Right lobe of liver (tissue), 6 donors: ENCODE measurements at places on chromosomes 3 and 15.

DNA sequence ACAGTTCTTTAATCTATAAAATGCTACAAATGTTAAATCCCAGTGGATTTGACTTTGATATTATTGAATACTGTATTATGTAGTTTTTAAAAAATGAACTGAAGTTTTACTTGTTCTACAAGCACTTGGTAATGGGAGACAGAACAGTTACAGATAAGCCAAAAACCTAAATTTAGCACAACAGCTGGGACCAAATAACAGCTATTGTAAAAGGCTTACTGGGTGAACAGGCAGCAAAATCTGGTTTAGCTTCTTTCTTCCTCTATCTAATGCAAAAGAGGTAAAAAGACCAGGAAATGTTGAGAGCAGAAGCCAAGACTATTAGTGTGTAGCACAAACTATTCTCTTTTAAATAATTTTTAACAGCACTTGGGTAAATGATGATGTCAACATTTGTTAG is 1.6 kb upstream of the ATOSA start:
- no peak for DNase-seq

- peak; percentile 42 for DNase-seq
These were observed 95.0 kb downstream of the VGLL4 start for GRCh38 chr3:11548721-11549131.

DNA sequence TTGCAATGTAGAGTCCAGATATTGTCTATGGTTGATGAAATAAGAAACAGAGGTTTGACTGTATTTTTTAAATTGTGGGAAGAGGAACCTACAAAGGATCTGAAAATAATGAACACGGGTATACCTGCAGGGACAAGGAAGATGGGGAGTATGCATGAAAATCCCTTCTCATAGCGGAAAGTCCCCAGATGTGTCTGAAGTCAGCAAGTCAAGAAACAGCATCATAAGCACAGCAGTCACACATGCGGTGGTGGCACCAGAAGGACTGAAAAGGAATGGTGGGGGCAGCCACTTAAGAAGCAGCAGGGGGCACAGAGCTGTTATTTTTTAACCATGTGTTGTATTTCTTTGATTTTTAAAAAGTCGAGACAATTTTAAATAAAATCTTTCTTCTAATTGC is 4.7 kb downstream of the MRPS11 start:
- no peak for DNase-seq

DNA sequence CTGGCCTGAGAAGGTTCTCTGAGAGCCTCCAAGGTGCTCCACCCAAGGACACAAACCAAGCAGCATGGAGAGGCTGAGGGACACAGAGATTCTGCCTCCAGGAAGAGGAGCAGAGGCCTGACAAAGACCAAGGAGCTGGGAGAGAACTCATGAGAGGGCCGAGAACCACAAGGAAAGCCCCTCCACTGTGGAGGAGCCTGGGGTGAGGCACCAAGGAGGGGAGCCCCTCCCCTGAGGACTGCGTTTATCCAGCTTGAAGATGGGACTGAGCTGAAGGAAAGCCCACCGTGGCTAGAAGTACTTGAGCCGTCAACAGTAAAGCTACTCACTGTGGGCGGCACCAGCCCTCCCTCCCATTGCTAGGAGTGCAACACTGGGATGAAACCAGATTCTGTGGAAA is 63.1 kb upstream of the MEF2A start:
- no peak for DNase-seq

DNA sequence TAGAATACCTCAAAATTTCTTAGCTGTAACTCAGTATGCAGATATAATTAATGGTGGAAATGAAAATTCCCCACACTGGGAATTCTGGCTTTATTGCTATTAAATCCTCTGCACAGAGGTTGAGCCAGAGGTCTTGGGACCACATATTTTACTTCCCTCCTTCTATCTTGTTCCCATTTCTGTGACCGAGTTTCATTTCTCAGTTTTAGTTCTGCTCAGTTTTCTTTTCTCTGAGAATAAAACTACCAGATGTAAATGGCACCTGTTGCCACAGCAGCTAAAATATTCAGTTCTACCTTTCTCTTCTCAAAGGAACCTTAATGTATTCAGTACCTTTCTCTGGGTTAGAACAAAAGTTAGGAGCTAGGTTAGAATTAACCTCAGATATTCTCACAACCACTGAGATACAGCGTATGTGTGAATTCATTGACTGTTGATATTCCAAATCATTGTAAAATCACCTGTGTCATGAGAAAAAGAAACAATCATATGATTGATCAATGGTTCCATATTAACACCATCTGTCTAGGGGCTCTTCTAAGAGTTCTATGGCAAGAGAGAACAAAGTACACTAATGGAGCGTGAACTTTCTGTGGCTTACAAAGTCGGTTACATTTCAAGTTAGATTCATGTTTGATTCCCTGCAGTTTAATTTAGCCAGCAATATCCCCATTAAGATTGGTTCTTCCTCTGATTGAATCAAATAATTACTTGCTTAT is 374.1 kb downstream of the EFHB start:
- no peak for DNase-seq

DNA sequence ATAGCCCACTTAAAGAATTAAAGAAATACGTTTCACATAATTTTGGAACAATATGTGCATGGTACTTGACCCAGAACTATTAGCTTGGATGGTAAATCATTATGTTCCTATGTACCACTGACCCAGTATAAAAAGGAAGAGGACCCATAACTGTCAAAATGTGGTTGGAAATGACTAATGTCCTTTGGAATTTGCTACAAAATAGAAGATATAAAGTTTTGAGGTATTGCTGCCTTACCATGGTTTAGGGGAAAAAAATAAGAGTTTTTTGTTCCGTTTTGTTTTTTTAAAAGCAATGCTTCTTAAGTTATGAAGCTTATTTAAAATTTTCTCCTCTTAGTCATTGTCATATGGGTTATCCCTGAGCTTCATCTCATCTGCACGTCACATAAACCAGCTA is 15.8 kb upstream of the TFDP2 start:
- no peak for DNase-seq

GRCh38 chr15:59622289-59622688 is 10.7 kb downstream of the GCNT3 start:
- DNase-seq, result peak; percentile 60

DNA sequence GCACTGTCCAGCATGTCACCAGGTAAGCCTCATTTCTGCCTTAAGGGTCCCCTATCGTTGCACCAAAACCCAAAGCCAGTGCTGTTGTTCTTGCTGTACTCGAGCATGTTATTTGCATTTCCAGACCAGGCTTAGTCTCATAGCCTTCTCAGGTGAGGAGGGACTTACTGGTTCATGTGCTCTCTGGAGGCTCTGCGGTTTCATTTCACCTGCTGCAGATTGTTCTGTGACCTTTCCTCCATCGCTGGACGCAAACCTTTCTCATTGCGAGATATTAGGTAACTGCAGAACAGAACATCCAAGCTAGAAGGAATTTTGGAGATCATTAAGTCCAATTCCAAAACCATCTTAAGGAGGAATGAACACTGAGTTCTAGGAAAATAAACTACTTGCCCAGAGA is 187.3 kb upstream of the BCL6 start:
- no peak for DNase-seq

- DNase-seq, result no peak
These were observed 17.3 kb downstream of the PLS1 start for GRCh38 chr3:142613491-142613890.

- DNase-seq, result no peak
These were observed 290.0 kb upstream of the CFAP20DC start for GRCh38 chr3:59339818-59340217.

DNA sequence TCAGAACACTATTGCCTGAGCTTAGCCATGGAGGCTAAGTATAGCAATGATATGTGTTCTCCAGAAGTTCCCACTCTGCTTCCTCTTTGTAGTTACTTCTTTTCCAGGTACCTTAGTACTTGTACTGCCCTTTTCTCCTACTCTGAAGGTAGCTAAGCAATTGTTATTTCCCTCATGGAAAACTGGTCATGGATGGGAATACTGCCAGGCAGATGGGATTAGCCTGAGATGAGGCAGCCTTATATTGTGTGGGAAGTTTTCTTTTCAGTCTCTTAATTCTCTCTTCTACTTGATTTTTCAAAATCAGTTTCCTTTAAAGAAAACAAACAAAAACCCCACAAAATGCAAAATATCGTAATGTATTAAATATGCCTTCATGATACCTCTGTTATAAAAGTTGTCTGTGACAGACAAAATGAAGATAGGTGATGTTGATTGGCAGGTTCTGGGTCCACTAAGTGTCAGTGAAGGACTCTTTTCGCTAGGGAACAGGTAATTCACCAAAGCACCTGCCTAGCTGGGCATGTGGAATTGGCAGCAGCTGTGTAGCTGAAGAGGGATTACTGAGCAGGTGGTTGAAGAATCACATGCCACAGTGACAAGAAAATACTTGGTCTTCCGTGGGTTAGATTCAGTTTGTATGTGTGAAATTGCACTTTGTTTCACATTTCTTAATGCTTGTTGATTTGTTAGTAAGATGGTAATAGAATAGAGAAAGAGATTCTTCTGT is 4.1 kb downstream of the ZNF609 start:
- no peak for DNase-seq

- no peak for DNase-seq
These were observed 45.7 kb downstream of the CHSY1 start for GRCh38 chr15:101206176-101206591.

- no peak for DNase-seq
These were observed 5.6 kb downstream of the MYO1E start for GRCh38 chr15:59367022-59367451.

DNA sequence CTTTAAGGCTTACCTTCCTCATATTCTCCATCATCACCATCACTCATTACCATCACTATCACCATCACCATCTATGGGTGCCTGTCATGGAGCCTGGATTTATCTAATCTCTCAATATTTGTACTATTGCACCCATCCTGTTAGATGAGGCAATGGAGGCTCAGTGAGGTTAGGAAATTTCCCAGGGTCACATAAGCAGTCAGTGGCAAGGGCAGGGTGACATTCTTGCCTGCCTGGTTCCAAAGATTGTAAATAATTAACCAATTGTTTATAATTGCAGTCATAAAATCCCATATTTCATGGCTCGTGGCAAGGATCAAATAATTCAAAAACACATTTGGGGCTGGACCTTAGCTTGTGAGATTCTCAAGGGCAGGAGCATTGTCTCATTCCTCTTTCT is 55.2 kb downstream of the MGLL start:
- no peak for DNase-seq

DNA sequence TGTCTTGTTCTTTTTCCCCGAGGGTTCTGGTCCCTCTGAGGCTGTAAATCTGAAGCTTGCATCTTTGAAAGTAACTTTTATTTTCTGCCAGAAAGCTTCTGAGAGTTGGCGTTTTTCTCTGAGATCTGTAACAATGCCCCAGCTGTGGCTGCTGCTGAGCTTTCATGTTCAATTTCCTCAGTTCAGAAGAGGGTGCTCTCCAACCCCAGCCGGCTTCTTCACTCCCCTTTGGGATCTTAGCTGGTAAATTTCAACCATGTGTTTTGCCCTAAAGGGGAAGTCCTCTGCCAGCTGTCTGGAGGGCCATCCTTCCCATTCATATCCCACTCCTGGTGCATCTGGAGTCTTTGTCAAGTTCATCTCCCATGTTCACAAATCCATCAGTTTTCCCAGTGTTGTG is 18.3 kb upstream of the CFAP100 start:
- no peak for DNase-seq

DNA sequence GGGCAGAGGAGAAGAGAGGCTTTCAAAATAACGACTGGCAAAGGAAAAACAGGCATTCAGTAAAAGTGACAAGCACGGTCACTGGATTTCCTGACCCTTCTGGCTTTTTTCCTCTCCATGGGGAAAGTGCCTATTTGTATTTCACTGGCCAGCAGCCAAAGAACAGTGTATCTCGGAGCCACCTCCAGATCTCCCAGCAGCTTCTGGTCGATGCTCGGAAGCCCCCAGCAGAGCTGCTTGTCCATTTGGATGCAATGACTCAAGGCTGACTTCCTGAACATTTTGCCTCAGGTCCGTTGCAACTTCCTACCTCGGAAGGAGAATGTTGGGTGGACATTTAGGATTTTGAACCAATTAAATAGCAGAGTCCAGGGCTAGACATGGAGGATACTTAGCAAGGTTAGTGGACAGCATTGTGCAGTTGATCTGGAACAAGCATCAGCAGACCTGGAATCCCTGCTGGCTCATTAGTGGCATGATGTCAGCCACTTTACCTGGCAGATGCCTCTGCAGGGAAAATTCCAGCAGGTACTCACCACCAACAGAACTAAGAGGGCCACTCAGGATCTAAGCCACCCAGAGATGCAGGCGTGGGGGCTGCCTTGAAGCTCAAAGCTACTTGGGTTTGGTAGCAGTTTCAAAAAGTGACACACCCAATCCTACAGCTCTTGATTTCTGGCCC is 1.1 kb downstream of the FAM107A start:
- peak; percentile 41 for DNase-seq

- peak; percentile 74 for DNase-seq
These were observed 279.4 kb upstream of the TLE3 start for GRCh38 chr15:70376929-70377691.

- DNase-seq, result no peak
These were observed 11.3 kb downstream of the PRICKLE2 start for GRCh38 chr3:64213962-64214379.

- DNase-seq, result no peak
These were observed 4.5 kb downstream of the INKA1 start for GRCh38 chr3:49807431-49808114.

DNA sequence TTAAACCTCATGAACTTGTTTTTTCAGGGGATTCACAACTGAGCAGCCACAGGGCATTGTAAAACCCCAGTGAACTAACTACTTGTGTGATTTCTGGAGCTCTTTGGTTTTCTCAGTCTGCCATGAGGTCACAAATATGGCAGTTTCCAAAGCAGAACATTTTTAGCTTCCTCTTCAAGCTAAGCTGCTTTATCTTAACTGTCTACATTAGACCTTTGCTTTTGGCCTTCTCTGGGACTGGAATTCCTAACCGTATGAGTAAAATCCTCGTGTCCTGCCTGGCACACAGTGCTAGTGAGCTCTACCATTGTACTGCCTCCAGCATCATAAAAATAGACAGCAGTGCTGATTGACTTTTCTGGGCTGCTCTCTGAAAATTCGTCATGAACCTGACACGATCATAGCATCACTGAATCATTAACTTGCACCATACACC is 22.1 kb downstream of the CDIN1 start:
- no peak for DNase-seq

DNA sequence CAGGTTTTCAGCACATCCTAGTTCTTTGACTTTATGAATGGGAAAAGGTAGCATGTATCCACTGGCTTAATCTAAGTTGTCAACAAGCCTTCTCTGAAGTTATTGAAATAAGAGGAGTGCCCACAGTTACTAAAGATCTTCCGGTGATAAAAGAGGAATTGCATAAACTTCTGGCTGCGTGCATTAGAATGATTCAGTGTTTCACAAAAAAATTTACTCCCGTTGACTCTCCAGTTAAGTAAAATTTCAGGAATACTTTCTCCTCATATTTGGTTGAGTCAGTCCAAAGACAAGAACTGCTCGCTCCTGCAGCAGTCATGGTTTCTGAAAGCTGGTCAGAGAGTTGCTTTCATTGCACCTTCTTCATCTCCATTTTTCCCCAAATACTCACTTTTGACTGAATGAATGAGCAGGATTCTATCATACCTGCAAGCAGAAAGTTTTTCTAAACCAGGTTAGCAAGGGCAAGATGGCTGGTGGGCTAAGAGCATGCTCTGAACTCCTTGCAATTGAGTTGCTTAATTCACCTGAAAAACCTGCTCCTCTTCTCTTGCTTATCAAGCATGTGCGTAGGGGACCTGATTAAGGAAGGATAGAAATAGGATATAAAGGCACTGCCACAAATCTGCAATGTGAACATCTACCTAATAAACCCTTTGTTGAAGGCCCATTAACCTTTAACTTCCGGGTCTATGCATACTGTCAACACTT is 64.2 kb upstream of the TIMP4 start:
- no peak for DNase-seq

- DNase-seq, result peak; percentile 66
These were observed 298 bp downstream of the BCL2L10 start for GRCh38 chr15:52112203-52112750.

- no peak for DNase-seq
These were observed 47.5 kb upstream of the EIF3J start for GRCh38 chr15:44489464-44489863.
